ENCODE measurements at places on chromosomes 3 and 15.

GRCh38 chr3:26592451-26592850 is 30.1 kb upstream of the LRRC3B start:
- DNase-seq: no peak

DNA sequence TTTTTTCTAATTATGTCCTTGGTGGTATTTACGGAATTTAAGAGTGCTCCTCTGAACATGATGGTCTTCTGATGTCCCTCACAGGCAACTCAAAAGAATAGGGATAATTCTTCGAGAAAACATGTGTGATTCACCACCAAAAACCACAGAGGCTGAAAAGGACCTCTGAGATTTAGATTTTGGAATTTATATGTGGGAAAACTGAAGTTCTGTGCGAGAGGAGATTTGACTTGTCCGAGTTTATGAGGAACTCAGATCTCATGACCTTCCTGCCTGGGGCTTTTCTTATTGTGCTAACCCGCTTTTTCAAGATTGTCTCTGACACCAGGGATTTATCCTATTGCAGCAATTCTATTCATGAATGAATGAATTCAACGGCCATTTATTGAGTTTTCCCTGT is 142.4 kb downstream of the FAM43A start:
- no peak for DNase-seq

GRCh38 chr3:58332575-58333188 is at the start of gene PXK:
TSS of gene PXK (plus strand) at chr3:58332892. CDS start at chr3:58332989, 97 bp downstream.
- peak; percentile 72 for DNase-seq

GRCh38 chr15:35540885-35541284 is 5.1 kb downstream of the DPH6 start:
- DNase-seq: no peak

GRCh38 chr3:125189378-125190165 is 23.0 kb downstream of the SLC12A8 start:
- DNase-seq: no peak

DNA sequence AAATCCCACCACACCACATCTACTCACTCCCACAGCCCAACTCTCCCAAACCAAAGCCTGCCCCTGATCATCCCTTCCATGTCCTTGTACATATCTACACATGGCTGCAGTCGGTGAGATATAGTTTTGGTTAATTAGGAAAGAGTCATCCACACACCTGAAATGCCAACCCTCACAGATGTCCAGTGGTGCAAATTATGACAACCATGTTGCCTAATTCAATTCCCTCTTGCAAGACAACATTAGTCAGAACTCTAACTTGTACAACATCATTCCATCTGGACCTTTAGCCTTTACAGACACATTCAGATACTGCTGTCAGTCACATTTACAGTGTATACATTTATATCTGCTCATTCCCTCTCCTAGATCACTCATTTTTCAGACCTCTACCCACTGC is 41.2 kb downstream of the TUBGCP4 start:
- DNase-seq: no peak

DNA sequence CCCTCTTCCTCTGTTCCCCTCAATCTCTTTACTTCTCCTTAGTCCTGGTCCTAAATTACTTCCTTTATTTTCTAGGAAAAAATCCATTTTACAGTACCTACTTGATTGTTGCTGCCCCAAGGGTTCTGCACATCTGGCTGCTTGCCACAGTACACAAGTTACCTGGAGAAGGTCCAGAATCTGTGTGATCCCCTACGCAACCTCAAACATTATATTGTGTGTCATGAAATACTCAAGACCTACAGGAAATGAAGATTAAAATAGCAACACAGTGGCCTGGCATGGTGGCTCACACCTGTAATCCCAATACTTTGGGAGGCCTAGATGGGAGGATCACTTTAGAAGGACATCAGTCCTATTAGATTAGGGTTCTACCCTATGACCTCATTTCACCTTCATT is 48.7 kb downstream of the PRKAR2A start:
- no peak for DNase-seq

DNA sequence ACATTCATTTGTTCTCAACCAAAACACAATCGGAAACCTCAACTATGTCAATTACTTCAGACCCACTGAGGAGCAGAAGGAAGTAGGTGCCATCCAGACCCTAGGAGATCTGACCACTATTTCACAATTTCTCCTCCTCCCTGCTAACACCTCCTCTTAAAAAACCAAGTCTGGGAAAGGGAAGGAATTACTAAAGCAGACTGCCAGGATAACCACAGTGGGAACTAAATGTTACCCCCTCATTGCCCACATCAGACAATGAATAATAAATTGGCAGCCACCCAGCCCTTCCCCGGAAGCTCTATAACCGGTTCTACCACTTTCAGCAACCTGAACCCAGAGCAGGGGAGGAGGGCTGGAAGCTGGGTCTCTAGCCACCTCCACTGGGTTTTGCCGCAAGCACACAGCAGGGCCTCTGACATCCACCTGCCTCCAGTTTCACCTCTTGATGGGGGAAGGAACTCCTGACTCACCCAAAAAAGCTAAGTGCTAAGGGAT is 17.6 kb downstream of the C15orf62 start:
- peak; percentile 24 for DNase-seq

- no peak for DNase-seq
These were observed 43.9 kb downstream of the CHDH start for GRCh38 chr3:53802256-53802880.

- DNase-seq: no peak
These were observed 316.0 kb downstream of the CLSTN2 start for GRCh38 chr3:140250945-140251344.

DNA sequence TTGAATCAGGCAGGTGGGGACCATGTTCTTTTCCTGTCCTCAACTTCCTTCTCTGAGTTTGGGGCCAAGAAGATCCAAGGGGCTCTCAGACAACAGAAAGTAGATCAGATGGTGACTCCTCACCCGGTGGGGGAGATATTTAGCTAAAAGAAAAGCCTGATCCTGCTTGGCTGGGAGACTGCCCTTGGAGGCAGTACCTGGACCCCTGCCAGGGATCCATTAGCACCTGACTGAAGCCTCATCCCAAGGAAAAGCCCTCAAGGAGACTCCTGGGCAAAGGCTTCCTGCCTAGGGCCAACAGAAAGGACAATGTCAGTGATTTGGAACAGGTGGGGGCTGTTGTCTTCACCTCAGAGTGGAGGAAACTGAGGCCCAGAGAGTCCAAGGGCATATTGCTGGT is 33.5 kb upstream of the HHATL start:
- DNase-seq: no peak

GRCh38 chr3:138066383-138066782 is 49.0 kb downstream of the DZIP1L start:
- DNase-seq: no peak

- DNase-seq: no peak
These were observed 78.0 kb downstream of the CPN2 start for GRCh38 chr3:194272861-194273742.

DNA sequence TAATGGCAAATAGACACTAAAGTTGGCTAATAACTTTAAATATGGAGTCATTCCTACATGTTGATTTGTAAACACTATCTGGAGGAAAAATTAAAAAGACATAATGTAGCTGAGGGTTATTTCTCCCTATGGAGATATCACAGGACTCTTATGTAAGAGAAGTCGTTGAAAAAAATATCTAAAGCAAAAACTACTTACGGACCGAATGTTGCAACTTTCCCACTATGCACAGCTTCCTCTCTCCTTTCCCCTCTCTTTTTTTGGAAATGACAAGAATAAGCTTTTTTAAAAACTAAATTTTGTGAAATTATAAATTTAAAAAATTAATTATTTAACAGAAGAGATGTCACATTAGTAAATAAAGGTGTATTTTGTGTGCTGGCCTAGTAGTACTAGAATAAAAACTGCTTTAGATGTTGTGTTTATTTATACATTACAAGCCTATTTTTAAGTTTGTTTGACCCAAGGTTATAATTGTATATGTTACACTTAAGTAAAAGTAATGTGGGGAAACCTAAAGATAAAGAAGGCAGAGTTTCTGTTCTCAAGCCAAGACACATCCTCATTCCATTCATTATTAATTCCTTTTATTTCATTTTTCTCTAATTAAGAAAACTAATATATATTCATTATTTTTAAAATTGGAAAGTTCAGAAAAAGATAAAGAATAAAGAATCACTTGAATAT is 20.7 kb upstream of the PPARG start:
- DNase-seq: no peak

GRCh38 chr15:32959077-32959476 is 235.4 kb downstream of the FMN1 start:
- no peak for DNase-seq

DNA sequence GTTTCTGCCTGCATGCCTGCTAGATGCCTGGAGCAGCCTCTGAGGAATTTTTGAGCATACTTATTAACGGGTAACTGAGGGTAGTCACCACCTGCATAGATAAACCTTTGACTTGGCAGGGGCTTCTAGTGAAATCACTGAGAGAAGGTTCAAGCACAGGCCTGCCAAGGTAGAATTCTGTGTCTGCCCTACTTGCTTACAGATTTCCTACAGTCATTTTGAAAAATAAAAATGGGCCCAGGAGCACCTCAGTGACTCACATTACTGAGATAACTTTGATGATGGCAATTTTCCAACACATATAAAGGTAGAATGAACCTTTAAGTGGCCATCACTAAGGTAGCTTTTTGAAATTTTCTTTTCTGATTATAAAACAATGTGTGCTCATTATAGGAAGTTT is 10.8 kb downstream of the CRTAP start:
- no peak for DNase-seq

DNA sequence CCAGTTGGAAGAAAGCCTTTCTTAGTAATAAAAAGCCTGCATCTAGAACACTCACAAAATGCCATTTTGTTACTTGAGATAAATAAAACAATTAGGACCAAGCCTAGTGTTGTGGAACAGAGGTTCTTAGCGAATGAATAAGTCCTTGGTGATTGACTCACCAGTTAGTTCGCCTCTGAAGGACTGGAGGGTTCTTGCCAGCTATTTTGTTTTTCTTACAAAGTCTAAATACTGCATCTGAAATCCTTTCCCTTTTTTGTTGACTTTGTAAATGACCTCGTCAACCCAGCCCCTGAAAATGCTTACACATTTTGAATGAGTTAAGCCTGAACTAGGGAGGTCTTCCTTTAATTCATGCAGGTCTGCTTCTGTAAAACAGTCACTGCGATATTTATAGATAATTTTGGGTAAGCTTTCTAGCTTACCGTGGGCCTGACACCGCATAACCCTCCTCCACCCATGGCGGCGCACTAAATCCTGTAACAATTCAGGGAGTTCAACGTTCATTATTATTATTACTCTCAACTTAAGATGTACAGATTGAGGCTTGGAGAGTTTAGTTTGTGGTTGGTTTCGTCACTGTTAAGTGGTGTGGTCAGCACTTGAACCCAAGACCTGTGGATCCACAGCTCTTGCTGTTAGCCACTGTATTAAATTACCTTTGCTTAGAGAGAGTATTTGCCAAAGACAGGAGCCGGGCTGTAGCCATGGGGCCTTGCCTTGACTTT is 45.0 kb upstream of the SACM1L start:
- no peak for DNase-seq

- no peak for DNase-seq
These were observed 162.7 kb downstream of the ALCAM start for GRCh38 chr3:105529456-105529855.

DNA sequence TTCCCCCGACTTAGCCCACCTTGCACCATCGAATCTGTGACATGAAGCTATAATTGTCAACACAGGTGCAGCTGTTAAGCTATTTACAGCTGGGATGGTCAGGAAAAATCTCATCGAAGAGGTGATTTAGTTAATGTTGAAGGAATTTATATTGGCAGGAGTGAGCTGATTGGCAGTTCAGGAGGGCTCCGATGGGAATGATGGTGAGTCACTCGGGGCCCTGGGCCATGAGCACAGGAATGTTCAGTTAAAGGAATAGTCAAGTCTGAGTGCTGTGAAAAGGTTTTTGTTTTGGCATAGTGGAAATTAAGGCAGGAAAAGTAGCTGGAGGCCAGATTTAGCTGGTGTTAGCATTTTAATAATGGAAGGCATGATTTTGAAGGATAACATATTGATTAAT is 95.7 kb downstream of the OXSM start:
- DNase-seq: no peak

DNA sequence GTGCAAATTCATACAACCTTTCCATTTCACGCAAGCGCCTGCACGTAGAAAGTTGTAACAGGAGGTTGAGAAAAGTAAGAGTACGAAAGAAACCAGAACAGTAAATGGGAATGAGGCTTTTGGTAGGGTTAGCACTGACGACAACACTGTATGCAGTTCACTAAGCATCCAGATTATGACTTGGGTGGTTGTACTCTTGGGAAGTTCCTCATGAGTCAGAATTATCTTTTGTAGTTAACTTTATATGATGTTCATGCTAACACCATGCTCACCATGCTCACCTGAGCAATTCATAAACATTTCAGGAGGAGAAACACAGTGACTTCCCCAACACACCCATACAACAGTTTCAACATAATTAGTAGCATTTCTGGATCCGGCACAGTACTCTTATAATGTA is 3.0 kb upstream of the LPP start:
- DNase-seq: no peak

DNA sequence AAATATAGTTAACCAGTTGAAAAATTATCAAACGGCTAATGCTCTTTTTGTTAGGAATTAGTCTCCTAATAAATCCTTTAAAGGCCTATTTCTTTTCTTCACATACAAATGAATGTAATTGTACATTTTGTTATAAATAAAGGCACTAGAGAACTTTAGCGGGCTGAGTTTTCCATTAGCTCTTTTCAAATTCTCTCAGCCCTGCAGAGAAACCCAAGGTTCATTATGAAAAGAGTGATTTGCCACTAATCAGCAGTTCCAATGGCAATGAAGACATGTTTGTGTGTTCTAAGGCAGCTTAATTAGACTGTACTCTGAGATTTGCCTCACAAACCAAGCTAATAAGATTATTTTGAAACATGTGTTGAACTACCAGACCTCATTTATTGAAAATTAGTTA is 64.6 kb upstream of the P2RY1 start:
- no peak for DNase-seq

- DNase-seq: no peak
These were observed 39.6 kb downstream of the HGD start for GRCh38 chr3:120642368-120642948.

GRCh38 chr3:12345584-12346494 is 57.0 kb downstream of the PPARG start:
- no peak for DNase-seq

DNA sequence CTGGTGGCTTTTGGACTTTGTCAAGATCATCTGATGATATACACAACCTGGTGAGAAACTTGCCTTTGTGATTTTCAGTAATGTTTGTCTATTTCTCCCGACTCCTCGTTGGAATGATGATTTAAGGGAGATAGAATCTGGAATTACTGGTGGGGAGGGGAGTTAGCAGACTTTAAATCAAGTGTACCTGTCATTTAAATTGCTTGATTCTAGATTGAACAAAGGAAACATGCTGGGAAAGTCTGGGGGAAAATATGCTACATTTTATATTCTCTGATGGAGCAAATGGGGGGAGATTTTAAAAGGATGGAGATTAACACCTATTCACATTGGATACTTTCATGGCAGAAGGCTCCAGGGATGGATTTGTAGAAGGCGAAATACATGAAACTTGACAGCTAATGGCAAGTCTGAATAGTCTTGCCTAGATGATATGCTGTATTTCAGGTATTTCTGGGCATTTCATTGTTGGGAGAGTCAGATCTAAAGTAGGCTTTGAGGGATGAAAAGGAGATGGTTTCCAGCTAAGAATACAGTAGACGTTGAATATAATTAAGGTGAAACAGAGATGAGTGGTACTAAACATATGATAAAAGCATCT is 189.1 kb upstream of the PDZRN3 start:
- DNase-seq: no peak

GRCh38 chr15:58459045-58459444 is 27.3 kb downstream of the LIPC start:
- no peak for DNase-seq

- no peak for DNase-seq
These were observed 57.3 kb upstream of the SPRED1 start for GRCh38 chr15:38195191-38195901.

GRCh38 chr15:32824777-32825176 is 107.0 kb downstream of the GREM1 start:
- no peak for DNase-seq
